ENCODE measurements at places on chromosomes 2 and 18. TPM values are rescaled to one million over a fixed set of nuclear protein-coding genes. Genes with fewer than 3 reads are reported as not detected.

DNA sequence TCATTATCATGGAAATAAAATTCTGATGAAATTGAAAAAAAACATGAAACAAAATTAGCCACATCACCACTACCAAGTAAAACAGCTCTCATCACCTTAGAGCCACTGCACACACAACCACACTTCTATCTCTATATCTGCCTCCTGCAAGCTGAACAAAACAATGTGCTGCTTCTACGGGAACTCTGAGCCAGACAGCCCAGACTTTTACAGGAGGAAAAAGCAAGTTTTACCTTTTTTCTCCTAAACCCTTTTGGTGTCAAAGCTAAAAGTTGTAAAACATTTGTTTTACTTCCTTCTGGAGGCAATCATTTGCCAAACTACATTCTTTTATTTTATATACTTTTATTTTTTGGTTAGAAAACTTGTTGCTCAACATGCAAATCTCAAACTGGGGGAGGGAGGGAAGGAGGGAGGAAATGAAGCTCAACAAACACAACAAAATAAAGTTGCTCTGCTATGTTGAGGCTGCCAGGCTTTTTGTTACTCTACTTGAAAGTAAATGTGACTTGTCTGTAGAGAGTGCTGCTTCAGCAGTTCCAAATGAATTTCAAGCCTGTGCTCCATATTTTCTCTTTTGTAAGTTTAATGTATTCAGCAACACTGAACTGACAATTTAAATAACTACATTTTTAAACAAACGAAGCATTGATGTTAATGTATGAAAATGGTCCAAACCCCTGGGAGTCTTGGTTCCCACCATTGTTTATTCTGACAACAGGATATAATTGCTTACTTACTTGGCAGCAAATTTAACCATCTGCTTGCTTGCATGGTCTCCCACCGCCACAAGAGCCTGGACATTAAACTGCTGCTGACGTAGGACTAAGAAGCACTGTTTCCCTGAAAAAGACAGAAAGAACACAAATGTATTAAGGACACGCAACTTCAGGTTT lies 24.5 kb downstream of the DARS1 start:
- DNase-seq: peak; percentile 32

GRCh38 chr2:230824406-230824978 lies 40.2 kb upstream of the ITM2C start:
- DNase-seq: peak; percentile 81

REG3G gene
- not detected for polyA plus RNA-seq

RIT2 gene
- not detected for polyA plus RNA-seq

DNA sequence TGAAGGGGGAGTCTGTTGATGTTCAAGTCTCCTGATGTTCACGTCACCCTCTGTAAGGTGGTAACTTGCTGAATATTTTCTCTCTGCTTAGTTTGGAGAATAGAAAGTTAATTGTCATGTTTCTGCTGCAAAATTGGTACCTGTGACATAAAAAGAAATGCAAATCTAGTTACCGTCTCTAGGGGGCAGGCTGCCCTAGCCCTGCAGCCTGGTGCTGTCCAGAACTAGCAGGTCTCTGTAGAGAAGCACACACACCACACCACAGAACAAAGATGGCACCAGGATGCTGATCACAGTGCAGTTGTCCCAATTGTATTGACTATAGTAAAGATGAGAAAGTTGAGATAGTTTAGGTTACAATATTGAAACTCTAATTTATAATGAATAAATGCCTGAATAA lies 47.0 kb downstream of the SLC9A4 start:
- peak; percentile 11 for DNase-seq

- DNase-seq: no peak
These were observed 61.4 kb upstream of the NEUROD1 start for GRCh38 chr2:181741756-181742155.

- no peak for DNase-seq
These were observed 1.9 kb upstream of the NAB1 start for GRCh38 chr2:190646780-190647522.

- DNase-seq: no peak
These were observed 65.0 kb downstream of the ATP8B1 start for GRCh38 chr18:57738078-57738477.

GKN1 gene
- polyA plus RNA-seq: 0.25 TPM

C1QL2 gene
- polyA plus RNA-seq: not detected

DNA sequence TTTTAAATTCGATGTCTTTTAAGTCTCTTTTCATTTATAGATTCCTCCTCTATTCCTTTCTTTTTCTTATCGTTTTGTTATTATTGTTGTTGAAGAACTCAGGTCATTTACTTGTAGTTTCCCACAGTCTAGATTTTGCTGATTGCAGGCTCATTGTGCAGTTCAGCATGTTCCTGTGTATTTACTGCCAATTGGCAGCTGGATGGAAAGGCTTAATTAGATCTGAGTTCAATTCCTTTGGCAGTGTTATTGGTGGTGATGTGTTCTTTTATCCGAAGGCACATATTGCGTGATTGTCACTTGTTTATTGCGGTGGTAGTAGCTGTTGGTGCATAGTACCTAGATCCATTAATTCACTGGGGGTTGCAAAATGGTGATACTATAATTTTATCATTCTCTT lies 180.7 kb downstream of the BABAM2 start:
- DNase-seq: no peak

DNA sequence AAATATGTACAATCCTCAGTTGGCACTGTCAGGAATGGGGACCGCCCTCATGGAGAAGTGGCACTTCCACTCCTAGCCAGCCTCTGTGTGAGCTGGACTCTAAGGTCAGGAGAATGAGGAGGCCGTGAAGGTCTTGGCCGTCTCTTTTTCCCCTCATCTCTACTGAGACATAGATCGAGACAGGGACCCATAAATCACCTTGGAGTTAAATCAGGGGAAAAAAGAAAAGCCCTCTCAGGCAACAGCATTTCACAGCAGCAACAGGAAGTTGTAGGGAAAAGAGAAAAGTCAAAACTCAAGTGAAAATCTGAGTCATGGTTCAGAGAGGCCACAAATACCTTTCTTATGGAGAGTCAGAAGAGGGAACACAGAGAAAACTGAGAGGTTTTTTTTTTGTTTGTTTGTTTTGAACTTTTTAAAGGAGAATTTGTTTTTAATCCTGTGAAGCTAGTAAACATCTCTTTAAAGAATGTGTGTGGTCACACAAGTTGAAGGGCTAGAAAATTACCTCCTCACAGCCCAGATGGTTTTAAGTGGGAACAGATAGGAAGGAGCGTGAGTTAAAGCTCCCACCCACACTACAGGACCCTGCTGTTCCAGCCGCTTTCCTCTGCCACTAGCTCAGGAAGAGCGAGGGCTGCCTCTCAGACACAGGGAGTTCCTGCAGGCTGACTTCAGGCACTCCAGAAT lies 30.6 kb upstream of the CYP1B1 start:
- no peak for DNase-seq

DNA sequence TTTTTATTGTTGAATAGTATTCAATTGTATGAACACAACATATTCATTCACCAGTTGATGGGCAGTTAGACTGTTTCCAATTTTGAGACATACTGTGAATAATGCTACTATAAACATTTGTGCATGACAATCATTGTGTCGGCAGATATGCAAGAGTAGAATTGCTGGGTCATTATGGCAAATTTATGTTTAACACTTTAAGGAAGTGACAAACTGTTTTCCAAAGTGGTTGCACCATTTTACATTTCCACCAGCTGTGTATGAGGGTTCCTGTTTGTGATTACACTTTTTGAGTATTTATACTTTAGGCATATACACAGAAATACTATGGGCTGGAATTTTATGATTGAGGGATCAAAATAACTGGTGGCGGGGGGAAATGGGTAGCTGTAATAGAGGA lies 61.2 kb downstream of the MAP4K3 start:
- DNase-seq: no peak

DNA sequence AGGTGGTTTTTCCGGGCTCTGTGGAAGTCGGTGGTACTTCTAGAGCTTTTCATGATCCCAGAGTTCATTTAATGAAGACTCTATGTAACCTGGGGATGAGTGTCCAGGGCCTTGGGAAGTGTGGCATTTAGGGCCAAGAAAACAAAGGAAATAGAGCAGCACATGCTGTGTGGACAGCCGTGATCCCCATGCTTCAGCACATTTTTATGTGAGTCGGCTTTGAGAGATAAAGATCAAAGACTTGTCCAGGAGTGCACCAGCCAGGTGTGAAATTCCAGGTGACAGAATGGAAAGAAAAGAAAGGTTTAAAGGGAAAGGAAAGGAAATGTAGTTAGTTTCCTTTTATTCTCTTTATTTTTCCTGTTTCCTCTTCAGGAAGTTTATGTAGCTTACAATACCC lies 258.0 kb upstream of the NRP2 start:
- no peak for DNase-seq

- no peak for DNase-seq
These were observed 104.4 kb upstream of the MAPRE2 start for GRCh38 chr18:34936772-34937171.

DNA sequence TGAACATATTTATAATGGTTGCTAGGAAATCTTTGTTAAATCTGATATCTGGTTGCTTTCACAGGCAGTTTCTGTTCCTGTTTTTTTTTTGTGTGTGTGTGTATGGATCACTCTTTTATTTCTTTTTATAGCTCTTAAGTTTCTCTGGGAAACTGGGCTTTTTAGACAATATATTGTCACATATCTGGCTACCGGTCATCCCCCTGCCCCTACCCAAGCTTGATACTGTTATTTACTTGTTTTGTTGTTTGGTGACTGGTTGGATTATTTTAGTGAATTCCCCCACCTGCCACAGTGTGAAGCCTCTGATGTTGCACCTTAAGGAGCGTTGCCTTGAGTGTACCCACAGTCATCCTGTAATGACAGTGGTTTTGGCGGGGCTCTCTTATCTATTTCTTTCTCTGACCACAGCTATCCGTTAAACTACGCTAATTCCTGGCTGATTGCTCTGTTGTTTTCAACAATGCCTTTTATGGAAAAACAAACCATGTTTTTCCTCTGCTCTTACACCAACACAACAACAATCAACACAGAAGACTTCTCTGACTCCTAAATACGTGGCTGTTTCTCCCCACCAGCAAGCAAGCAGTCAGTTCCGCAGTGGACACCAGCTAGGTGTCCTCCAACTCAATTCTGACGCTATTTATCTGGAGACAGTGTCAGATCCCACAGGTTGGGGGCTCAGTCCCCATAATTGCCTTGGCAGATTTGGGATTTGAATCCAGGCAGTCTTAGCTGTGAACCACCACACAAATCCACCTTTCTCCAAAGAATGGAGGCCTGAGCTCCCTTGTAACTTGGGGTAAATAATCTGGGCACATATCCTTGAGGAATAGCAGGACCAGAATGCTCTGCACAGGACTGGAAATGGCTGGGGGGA lies 10.9 kb downstream of the GNLY start:
- no peak for DNase-seq
